ENCODE measurements at places on chromosomes 1 and 21. TPM values are rescaled to one million over a fixed set of nuclear protein-coding genes. Genes with fewer than 3 reads are reported as not detected.

GRCh38 chr1:9069326-9070100 lies at the start of gene SLC2A5:
Gene SLC2A5, minus strand, starts transcription at chr1:9069635. Its CDS starts 99 bp downstream, at chr1:9069536.
- no peak within 1 kb of the TSS for H3K27ac ChIP-seq
- H3K4me1 ChIP-seq, result peaks cover 28% of the 10 kb centered on the region
- H3K4me3 ChIP-seq, result no peak within 1 kb of the TSS
- no peaks in the 10 kb centered on the region for H3K36me3 ChIP-seq
- H3K27me3 ChIP-seq, result peaks cover 2% of the 10 kb centered on the region
- no peak for DNase-seq

GRCh38 chr1:18348354-18348753 lies 132.4 kb upstream of the KLHDC7A start:
- H3K4me1 ChIP-seq, result no peaks in the 10 kb centered on the region
- no peak overlapping the region for H3K4me3 ChIP-seq
- no peak for DNase-seq

DNA sequence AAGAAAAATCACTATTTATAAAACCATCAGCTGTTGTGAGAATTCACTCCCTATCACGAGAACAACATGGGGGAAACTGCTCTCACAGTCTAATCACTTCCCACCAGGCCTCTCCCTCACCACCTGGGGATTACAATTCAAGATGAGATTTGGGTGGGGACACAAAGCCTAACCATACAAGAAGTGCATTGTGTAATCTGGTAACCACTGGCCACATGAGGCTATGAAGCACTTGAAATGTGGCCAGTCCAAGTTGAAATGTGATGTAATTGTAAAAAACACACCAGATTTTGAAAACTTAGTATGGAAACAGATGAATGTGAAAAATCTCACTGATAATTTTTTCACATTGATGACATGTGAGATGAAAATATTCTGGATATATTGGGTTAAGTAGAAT lies 293.8 kb downstream of the TTLL7 start:
- no peak for DNase-seq
- peaks cover 29% of the 10 kb centered on the region for H3K4me1 ChIP-seq

DNA sequence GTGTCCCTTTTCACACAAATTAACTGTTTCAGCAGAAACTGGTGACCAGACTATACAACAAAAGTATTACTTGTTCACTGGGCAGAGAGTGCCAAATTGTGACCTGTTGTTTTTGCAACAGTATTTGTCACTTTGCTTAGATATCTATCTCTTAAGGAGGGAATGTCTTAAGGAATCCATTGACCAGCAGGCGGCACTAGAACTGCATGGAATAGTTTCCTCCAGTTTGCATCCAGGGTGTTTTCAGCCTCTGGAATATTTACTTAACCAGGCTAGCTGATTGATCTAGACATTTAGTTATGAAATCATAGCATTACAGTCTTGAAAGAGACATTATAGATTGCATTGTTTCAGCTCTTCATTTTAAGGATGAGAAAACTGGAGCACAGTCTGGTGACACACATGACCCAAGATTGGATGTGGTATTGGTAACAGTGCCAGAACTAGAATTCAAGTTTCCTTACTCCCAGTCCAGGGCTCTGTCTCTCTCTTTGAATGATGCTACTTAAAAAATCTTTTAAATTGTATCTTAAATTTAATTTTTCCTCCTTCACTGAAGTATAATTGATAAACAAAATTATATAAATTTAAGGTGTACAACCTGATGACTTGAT lies 16.9 kb downstream of the RPTN start:
- no peak overlapping the region for H3K4me3 ChIP-seq
- peaks cover 2% of the 10 kb centered on the region for H3K4me1 ChIP-seq
- H3K27ac ChIP-seq, result no peak overlapping the region

- H3K4me3 ChIP-seq, result peak overlapping the region; percentile 57
- H3K27ac ChIP-seq, result peak overlapping the region; percentile 81
- H3K36me3 ChIP-seq, result no peaks in the 10 kb centered on the region
- peaks cover 56% of the 10 kb centered on the region for H3K4me1 ChIP-seq
Observed at GRCh38 chr1:212752252-212752933, 39.2 kb downstream of the NSL1 start.

- no peak overlapping the region for H3K4me3 ChIP-seq
- no peaks in the 10 kb centered on the region for H3K36me3 ChIP-seq
- peaks cover 8% of the 10 kb centered on the region for H3K27me3 ChIP-seq
Observed at GRCh38 chr1:107414550-107414949, 273.7 kb downstream of the NTNG1 start.

DNA sequence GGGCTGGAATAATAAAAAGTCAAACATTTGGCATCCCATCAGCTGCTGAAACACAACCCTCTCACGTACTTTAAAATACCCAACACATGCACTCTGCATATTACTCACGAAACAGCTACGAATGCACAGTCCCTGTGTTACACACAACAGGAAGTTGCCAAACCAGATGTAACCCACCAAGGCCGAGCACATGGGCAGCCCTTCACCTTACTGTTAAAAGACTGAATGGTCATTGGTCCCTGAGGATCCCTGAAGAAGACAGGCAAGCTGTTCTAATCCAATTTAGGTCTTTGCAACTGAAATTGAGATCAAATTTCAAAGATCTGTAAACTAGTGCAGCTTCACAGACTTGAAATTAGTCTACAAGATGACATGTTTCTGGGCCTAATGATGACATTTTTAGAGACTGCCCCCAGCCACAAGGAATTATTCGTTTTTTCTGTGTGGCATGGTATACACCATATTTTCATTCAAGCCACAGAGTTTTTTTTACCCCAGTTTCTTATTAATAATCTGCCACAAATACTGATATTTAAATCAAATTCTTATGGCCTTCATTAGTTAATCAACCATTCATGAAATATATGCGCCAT lies 25.6 kb upstream of the IER5 start:
- peak overlapping the region; percentile 83 for H3K4me3 ChIP-seq
- H3K27ac ChIP-seq, result peak overlapping the region; percentile 90
- H3K4me1 ChIP-seq, result peaks cover 35% of the 10 kb centered on the region

DNA sequence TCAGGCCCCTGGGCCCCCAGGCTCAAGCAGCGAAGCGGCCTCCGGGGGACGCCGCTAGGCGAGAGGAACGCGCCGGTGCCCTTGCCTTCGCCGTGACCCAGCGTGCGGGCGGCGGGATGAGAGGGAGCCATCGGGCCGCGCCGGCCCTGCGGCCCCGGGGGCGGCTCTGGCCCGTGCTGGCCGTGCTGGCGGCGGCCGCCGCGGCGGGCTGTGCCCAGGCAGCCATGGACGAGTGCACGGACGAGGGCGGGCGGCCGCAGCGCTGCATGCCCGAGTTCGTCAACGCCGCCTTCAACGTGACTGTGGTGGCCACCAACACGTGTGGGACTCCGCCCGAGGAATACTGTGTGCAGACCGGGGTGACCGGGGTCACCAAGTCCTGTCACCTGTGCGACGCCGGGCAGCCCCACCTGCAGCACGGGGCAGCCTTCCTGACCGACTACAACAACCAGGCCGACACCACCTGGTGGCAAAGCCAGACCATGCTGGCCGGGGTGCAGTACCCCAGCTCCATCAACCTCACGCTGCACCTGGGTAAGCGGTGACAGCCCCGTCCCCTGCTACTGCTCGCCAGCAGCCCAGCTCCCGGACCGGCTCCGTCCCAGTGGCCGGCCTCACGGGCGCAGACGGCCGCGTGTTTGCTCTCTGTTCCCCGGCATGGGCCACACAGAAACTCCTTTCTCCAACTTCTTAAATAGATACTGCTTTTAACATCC lies 539 bp downstream of the LAMC1 start:
- no peak overlapping the region for H3K27ac ChIP-seq
- no peak for DNase-seq
- H3K4me3 ChIP-seq, result peak overlapping the region; percentile 83
- H3K36me3 ChIP-seq, result peaks cover 18% of the 10 kb centered on the region
- peaks cover 53% of the 10 kb centered on the region for H3K27me3 ChIP-seq

- H3K27ac ChIP-seq, result peak overlapping the region; percentile 98
- DNase-seq, result peak; percentile 74
- H3K36me3 ChIP-seq, result peaks cover 12% of the 10 kb centered on the region
- H3K4me3 ChIP-seq, result peak overlapping the region; percentile 81
- peaks cover 23% of the 10 kb centered on the region for H3K4me1 ChIP-seq
Observed at GRCh38 chr1:40980453-40981121, 1.1 kb downstream of the CTPS1 start.

The TTC22 gene
- 12.6 TPM for total RNA-seq

The COL6A2 gene
- total RNA-seq, result 91.5 TPM

The S100A7A gene
- total RNA-seq, result not detected

Data from naive thymus-derived CD8-positive, alpha-beta T cell (primary cell).